ENCODE measurements at places on chromosomes 2 and 18.

DNA sequence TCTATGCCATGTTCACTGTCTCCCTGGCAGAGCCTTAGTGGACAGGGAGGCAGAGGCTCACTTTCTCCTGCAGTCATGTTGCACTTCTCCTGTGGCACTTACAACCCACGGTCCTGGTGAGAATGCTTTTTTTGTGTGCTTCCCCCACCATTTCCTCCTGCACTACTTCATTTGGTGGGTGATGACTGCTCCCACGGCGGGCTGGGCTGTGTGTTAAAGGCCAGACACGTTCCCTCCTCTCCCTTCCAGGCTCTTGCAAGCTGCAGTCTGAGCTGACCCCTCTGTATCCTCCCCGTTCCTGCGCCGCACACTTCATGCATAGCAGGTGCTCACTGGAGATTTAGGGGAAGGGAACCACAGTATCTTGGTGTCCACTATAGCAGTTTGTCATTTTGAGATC is 170.5 kb downstream of the CELF4 start:
- DNase-seq: no peak

DNA sequence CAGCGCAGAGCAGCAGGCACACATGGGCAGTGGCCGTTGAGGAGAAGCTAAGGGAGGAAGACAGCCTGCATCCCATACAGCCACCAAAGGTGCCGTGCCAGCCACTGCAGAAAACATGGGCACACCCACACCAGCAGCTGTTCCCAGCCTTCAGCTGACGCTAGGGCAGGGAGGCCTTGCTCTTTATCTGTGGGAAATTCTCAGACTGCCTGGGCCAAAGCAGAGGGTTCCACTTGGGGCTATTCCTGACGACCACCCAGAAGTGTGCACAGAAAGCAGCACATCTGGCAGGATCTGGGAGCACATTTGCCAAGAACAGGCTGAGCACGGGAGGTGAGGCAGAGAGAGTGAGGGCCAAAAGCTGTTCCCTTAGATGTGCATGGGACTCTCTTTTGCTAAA is 101.3 kb upstream of the SOX11 start:
- no peak for DNase-seq

- no peak for DNase-seq
Observed at GRCh38 chr2:237643582-237644380, 16.4 kb downstream of the LRRFIP1 start.

GRCh38 chr2:68403199-68403644 is 38.1 kb downstream of the PLEK start:
- DNase-seq: no peak

GRCh38 chr2:166881177-166881576 is 7.1 kb upstream of the XIRP2 start:
- no peak for DNase-seq

DNA sequence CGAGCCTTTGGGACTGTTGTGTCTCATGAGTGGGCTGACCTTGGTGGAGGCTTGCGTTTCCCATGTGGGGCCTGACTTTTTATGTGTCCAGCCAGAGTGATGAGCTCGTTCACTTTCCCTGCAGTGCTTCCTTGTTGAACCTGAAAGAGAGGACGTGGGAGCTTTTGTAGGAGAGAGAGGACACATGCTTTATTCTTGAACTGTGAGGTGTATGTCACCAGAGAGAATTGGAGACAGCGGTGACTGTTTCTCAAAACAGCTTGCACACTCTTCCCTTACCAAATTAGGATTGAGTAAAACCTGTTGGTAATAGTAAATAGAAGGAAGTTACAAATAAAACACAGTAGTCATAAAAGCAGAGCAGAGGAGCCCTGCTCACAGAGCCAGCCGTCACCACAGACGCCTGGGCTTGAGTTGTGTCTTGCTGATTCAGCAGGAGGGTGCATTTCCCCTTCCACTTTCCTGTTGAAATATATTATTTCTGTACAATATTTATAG is 60.7 kb downstream of the INPP4A start:
- DNase-seq: no peak

GRCh38 chr2:219611866-219612576 is 14.4 kb downstream of the STK11IP start:
- no peak for DNase-seq

GRCh38 chr2:218748741-218749441 is 33.1 kb upstream of the CYP27A1 start:
- no peak for DNase-seq

GRCh38 chr2:140410695-140411094 is 1630.5 kb upstream of the NXPH2 start:
- no peak for DNase-seq

- no peak for DNase-seq
Observed at GRCh38 chr2:138245310-138245709, 256.3 kb upstream of the SPOPL start.

DNA sequence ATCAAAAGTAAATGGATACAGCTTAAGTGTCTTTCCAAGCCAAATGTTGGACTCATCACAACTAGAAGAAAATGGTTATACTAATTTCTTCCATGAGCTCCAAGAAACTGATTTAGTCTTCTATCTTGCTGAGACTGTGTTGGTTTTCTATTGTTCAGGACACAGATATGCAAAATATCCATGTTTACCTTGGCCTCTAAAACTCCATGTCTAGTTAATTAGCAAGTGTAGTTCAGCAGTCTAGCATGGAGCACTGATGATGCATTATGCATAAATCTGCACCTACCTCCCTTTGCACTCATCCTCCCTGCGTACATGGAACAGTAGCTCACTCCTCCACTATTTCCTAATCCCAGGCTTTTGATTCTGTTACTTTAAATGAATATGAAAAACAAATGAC is 731.4 kb upstream of the CHAC2 start:
- no peak for DNase-seq

- no peak for DNase-seq
Observed at GRCh38 chr2:8592736-8593135, 89.1 kb upstream of the ID2 start.

GRCh38 chr2:197079414-197079813 is 152.9 kb upstream of the PGAP1 start:
- no peak for DNase-seq

- no peak for DNase-seq
Observed at GRCh38 chr2:160224060-160224459, 24.0 kb upstream of the ITGB6 start.

- DNase-seq: no peak
Observed at GRCh38 chr2:138777996-138778395, 2.2 kb downstream of the NXPH2 start.

- DNase-seq: no peak
Observed at GRCh38 chr2:46521215-46521683, 41.9 kb downstream of the TMEM247 start.

- DNase-seq: no peak
Observed at GRCh38 chr2:197793456-197793855, 8.3 kb upstream of the BOLL start.

DNA sequence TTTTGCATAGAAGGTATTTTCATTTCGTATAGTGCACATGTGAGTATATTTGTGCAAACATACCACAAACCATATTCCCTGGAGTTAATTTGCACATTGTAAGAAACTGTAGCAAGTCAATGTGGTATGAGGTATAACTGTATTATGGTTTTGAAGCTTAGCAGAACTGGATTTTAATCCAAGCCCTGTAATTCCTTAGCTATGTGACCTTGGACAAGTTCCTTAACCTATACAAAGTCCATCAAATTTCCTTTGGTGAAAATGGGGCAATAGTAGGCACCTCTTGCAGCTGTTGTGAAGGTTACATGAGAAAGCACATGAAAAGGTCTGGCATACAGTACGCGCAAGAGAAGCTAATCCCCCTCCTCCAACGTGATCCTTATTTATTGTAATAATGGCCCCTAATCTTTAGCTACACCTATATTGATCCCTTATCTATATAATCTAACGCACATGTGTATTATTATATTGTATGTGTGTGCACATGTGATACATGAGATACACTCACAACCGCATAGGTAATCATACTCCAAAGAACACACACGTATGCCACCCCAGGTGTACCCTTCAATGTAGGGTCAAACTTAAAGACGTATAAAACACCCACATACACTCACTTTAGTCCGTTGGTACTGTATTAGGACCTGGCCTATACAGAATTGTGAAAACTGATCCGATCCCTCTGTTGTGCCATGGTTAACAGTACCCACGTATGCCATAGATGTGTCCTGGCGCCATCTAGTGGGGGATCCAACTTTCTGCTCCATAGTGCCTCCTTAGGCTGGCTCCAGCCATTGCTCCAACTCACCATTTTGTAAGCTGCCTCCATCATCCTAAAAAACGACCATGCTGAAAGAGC is 402.9 kb upstream of the SLC14A2 start:
- peak; percentile 28 for DNase-seq

DNA sequence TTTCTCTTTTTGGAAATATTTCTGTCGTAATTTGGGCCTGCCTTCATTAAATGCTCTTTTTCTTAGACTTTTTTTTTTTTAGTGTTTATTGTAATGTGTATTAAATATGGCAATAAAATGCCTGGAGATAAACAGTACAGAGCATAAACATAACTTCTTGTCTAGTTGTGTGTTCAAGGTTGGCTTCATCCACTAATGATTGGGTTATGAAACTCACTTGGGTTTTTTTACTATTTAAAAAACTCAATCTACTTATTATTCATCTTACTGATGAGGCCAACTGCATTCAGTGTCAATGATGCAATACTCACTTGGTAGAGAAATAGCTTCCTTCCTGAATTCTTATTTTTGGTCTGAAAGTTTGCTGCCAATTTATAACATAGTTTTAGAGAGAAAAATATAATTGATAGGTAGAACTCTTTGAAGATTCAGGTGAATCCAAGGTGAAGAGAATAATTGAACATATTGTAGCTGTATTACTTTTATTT is 144.2 kb upstream of the NABP1 start:
- no peak for DNase-seq

DNA sequence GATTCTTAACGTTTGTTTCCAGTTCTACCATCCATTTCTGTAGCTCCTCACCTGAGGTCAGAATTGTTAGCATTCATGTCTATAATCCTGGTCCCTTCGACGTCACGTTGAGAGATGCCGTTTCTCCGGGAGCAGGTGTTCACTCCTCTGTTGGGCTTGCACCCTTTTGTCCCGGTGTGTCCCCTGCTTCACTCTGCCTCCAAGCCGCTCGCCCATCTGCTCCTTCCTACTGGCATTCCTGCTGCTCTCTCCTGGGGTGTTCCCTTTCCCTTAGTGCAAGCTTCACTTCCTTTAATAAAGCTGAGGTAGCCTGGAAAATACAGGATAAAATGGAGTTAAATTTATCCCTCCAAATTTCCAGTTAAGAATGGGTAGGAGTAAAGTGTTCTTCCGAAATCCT is 61.9 kb upstream of the CABYR start:
- no peak for DNase-seq

- peak; percentile 13 for DNase-seq
Observed at GRCh38 chr2:99488539-99489062, 1.2 kb downstream of the REV1 start.

DNA sequence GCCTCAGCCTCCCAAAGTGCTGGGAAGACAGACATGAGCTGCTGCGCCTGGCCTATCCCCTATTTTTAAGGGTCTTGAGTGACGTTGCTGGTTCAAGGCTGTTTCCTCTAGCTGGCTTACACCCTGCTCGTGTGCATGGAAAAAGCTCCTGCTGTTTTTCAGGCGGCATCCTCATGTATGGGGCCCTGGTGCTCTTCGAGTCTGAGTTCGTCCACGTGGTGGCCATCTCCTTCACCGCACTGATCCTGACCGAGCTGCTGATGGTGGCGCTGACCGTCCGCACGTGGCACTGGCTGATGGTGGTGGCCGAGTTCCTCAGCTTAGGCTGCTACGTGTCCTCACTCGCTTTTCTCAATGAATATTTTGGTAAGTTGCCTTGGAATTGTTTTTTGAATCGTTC is 22.0 kb upstream of the NFATC1 start:
- DNase-seq: no peak

DNA sequence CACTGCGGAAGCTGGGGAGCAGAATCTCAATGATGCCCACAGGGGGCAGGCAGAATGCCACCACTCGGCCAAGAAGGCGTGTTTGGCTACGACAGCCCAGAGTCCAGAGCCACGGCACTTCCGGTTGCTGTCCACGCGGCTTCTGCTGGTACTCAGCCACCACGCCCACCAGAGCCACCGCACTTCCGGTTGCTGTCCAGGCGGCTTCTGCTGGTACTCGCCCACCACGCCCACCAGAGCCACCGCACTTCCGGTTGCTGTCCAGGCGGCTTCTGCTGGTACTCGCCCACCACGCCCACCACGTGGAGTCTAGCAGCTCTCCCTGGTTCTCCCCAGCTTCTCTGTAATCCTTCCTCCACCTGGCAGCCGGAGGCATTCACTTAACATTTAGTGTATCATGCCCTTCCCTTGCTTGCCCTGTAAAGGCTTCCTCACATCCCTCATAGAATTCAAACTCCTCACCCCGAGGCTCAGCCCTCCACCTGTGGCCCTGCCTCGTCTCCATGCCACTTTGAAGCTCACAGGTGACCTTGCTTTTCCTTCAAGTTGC is 40.1 kb upstream of the APCDD1 start:
- no peak for DNase-seq

DNA sequence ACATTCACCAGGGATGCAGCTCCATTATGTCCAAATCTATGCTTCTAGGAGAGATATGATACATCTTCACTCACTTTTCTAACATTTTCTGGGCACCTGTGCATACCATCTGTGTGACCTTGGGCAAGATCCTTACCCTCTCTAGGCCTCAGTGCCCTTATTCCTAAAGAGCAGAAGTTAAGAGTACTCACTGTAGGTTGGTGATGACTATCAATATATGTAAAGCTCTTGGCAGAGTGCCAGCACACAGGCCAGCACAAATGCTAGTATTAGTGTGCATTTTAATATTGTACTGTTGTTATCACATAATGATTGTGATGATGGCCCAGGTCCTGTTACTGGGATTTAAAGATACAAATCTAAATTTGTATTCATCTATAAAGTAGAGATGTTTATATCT is 199.2 kb downstream of the RAD51AP2 start:
- DNase-seq: no peak

DNA sequence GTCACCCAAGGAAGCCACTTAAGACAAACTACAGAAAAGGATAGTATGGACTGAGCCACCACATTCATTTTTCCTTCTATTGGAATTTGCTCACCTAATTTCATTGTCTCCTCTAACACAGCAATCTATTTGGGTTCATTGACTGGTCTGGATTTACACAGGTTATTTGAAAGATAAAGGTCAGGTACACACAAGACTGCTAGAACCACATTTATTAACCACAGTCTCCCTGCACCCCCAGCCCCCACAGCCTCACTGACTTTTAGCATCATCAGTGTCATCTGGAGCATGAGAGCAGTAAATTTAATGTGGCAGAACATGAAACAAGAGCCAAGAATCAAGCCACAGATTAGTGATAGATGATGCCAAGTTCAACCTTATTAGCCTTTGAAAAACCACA is 226.9 kb upstream of the GYPC start:
- no peak for DNase-seq

DNA sequence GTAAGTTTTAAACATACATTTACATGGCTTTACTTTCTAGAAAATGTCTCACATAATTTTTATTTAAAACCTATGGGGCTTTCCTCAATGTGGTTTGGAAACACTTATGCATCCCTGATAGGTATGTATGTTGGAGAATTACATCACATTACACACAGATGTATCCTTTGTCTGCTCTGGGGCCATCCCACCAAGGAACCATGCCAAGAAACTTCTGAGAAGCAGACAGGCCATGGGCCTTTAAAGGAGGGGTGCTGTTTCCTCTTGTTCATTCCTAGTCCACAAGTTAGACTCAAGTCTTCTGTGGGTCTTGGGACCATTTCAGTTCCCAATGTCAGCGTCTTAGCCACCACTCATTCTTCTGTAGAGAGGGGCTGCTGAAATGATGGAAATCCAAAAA is 162.0 kb upstream of the SETBP1 start:
- no peak for DNase-seq

- no peak for DNase-seq
Observed at GRCh38 chr2:168802859-168803725, 655 bp downstream of the NOSTRIN start.

All from central memory CD4-positive, alpha-beta T cell (primary cell).